ENCODE measurements at places on chromosomes 1 and 21. TPM values are rescaled to one million over a fixed set of nuclear protein-coding genes. Genes with fewer than 3 reads are reported as not detected.

CRTC2 gene
- 147 TPM for total RNA-seq

DDX59 gene
- total RNA-seq, result 41.3 TPM

RNU1-4 gene
- 3,449 TPM for total RNA-seq

LCE1E gene
- total RNA-seq, result not detected

SPATA21 gene
- not detected for total RNA-seq

ODR4 gene
- total RNA-seq, result 24.7 TPM

AK4 gene
- total RNA-seq, result 0.19 TPM

CADM3 gene
- total RNA-seq, result not detected

C1orf87 gene
- total RNA-seq, result not detected

TFF3 gene
- total RNA-seq, result not detected

LMX1A gene
- total RNA-seq, result not detected

ITGB3BP gene
- 37.5 TPM for total RNA-seq

FAM177B gene
- 1.4 TPM for total RNA-seq

DNA sequence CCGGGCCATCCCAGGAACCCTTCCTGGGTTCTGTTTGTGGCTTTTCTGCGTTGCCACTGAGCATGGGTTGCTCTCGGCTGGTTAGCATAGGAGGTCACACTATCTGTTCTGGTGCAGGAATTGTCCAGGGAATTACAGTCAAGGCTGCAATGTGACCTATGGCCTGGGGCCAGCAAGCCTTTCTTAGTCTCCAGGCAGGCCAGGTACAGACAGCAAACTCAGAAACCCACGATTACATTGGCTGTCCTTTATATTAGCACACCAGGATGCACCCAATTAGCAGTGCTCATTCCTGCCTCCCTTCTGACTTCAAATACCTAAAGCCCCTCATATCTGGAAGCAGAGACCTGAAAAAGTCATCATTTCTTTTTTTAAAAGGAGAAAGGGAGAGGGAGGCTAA lies 55.2 kb downstream of the CD247 start:
- no peak for DNase-seq

DNA sequence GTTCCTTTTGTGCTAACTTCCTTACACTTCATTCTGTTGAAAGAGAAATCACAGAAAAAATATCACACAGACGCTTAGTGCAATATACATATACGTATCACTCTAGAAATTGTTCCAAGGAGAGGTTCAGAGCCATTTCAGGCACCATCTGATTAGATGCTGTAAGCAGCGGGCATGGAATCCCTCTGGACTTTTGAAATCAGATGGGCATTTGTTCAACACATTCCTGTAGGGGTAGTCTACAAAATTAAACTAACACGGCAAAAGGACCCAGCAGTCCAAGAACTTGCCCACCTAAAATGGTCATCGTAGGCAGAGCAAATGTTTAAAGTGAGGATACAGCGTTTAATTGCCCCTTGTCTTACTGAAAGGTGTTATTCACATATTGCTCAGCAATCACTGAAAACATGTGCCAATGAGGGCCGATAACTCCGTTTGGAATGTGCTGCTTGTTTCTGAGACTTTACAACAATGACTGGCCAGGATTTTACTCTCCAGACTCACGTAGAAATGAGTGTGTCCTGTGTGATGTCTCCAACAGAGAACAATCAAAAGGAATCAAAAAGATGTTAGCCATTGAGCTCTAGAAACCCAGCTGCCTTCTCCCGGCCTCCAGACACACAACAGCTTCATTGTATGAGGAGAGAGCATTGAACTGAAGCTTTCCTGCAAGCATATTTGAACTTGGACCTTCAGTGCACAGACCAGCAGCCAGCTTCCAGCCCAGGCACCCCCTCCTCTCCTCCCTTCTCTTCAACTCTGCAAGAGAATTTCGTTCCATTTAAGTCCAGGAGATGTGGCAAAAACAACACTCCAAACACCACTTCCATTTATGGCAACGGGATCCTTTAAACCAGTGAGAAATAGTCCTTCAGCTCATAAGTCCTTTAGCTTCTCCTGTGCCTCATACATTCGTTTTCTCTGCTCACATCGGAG lies 32.1 kb upstream of the ADORA3 start:
- DNase-seq, result no peak

GRCh38 chr1:20493839-20494608 lies 8.0 kb upstream of the CAMK2N1 start:
- DNase-seq, result peak; percentile 86

- no peak for DNase-seq
Observed at GRCh38 chr1:192160196-192160595, 1.9 kb downstream of the RGS18 start.

GRCh38 chr21:31733551-31734149 lies 1.7 kb upstream of the SCAF4 start:
- no peak for DNase-seq

GRCh38 chr1:155931332-155932038 lies 2.7 kb downstream of the KHDC4 start:
- no peak for DNase-seq

- DNase-seq, result no peak
Observed at GRCh38 chr1:100249155-100249536, 488 bp downstream of the DBT start.

DNA sequence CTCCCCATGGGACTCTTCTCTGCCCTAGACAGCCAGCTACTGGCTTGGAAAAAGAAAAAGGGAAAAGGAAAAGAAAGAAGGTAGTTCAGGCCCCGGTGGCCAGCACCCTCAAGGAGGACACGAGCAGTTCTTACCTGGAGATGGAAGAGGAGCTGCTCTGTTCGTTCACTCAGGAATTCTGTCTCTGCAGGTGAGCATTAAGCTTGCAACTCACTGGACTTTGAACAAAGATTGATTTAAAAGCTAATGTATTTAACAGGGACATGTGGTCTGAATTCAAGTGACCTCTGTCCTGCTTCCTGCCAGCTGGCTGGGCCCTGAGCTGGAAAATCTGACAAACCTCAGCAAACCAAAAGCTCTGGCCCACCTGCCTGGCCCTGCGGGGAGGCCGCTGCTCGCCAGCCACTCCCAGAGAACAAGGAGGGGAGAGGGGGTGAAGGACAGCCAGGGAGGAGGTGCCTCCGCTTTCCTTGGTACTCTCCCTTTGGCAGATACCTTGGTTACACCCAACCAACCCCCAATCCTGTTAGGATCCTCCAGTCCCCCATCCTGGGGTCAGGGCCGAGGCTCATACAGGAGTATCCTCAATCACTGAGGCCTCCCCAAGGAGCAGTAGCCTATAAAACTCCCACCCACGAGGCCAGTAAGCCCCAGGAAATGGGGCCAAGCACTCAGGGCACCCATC lies at the start of gene PDZK1:
TSS of gene PDZK1 (minus strand) at position 186 of the 685 bp plus-strand sequence. CDS start 19,347 bp downstream, outside the sequence.
- DNase-seq, result no peak

- DNase-seq, result no peak
Observed at GRCh38 chr1:171158551-171158950, 26.5 kb upstream of the FMO2 start.

DNA sequence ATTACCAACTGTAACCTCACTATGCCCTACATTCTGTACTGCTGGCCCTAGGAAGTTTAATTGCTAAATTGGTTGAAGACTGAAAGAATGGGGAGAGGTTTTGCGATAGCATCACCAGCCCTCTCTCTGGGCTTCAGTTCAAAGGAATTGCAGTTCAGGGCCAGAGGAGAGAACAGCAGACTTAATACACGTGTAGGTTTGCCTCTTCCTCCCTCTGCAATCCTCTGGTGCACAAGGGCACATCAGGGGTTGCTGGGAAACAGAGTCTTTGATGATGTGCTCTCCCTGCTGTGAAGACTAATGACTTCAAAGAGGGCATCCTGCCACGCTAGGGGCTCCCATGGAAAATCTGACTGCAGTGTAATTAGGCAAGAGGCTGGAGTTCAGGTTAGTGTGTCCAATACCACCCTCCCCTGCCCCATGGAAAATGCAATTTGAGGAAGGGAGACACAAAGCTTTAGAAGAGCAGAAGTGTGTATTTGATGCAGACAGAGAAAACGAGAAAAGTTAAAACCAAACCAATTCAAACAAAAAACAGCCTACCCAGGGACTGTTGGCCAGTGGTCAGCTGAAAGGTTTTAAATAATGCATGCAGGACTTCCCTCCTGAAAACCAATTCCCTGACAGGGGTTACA lies 167.9 kb downstream of the ASTN1 start:
- no peak for DNase-seq

- no peak for DNase-seq
Observed at GRCh38 chr1:192867180-192867579, 58.3 kb downstream of the RGS2 start.

DNA sequence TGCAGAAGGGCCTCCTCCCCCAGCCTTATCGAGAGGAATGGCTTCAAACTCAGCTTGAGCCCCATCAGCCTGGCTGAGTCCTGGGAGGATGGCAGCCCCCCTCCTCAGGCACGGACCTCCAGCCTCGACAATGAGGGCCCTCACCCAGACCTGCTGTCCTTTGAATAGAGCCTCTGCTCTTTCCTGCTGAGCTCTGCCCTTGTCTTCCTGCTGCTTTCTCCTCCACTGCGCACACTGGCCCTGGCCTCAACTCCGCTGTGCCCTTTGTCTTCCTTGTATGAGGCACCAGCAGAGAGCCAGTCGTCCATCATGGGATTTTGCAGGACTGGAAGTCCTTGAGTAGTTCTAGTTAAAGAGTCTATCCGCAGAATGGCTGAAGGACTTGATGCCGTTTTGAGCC lies 2.0 kb downstream of the C1orf226 start:
- no peak for DNase-seq

- DNase-seq, result no peak
Observed at GRCh38 chr1:35269201-35269988, 886 bp downstream of the ZMYM4 start.

DNA sequence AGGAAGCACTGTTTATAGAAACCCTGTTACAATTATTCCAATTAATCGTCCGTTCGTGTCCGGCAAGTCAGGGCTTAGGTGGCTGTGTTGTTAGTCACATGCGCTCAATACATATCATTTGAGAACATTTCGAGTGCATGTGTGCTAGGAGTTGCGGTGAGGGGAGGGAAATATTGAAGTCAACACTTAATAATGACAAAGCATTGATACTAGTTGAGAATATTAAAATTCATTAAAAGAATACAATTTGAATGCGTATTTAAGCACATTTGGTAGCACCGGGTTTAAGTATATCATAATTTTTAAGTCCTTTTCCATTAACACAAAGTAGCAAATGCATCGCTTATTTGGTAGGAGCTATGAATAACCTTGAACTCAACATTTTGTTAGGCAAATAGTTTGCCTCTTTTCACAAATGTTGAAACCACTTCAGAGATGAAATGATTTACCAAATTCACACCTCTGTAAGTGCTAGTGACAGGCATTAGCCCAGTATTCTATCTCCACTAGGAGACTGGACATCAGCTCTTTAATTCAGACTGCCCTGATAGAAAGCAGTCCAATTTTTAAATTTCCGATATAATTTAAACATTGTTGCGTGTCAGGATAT lies 1.1 kb upstream of the SERBP1 start:
- DNase-seq, result no peak

- DNase-seq, result no peak
Observed at GRCh38 chr21:32735524-32735923, 7.7 kb upstream of the SYNJ1 start.

DNA sequence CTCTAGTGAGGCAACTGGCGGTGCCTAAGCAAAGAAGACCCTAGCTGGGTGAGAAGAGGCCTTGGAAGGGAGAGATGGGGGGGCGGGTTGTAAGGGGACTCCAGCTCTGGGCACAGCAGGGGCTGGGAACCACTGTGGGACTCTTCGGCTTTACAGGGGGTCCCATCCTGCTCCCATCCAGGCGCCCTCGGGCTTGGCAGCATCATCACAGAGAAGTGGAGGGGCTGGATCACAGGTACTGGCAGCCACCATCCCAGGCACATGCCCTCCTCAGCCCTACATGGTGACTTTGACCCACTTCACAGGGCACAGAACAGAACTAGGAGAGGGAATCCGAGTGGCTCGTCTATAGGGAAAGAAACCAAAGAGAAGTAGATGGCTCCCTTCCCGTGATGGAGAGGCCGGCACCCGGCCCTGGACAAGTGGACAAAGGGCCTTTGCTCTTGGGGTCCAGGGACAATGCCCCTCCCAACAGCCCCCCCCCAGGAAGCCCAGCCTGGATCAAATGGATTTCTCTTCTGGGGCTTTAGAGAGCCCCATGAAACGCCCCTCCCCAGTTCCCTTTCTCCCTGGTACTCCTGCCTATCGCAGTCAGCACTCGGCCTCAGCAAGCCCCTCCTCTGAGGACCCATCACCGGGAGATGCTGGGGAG lies 54.0 kb upstream of the ECE1 start:
- DNase-seq, result no peak

- DNase-seq, result no peak
Observed at GRCh38 chr1:91653183-91653582, 152.5 kb downstream of the CDC7 start.

DNA sequence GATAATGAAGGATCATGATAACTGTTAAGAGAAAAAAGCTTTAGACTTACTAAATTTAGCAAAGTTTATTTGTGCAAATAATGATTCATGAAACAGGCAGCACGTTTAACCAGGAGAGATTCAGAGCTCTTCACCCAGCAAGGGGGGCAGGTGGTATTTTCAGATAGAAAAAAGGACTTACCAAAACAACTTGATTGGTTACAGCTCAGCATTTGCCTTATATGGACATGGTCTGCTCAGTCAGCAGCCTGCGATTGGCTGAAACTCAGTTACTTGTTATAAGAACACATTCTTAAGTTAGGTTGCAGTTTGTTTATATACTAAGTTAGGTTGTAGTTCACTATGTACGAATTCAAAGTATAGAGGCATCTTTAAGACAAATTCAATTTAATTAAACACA lies 165.6 kb downstream of the DUSP10 start:
- DNase-seq, result no peak

GRCh38 chr1:70324683-70325082 lies 29.8 kb downstream of the ANKRD13C start:
- DNase-seq, result no peak

DNA sequence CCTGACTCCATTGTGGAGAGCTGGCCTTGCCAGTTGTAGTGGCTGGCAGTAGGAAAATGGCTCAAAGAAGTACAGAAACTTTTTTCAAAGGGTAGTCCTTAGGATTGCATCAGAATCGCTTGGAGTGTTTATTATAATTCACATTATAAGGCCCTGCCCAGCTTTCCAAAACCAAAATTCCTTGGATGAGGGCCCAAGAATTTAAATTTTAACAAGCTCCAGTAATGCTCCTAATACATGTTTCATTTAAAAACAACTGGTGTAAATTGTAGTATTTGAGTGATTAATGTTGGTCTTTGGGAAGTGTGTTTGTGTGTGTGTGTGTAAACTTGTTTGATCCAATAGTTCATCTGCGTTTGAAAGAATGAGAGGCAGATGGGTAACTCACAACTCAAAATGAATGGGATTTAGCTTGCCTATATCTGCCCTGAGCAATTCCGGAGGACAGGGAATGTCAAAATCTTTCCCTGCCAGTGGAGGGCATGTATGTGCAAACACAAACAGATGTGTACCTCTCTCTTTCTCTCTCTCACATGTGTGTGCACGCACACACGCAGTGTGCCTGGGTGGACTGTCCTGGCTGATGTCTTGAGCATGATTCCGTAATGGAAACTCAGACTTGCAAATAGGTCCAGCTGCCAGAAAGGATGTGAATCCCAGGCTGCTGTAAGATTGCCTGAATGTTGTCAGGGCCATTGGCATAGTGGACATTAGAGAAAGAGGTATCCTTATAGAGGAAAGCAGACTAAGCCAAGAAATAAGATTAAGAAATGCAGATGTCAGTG lies 293.1 kb downstream of the LMX1A start:
- no peak for DNase-seq

GRCh38 chr1:23922321-23922943 lies 9.3 kb upstream of the CNR2 start:
- no peak for DNase-seq
